ENCODE measurements at places on chromosomes 3 and 15.

DNA sequence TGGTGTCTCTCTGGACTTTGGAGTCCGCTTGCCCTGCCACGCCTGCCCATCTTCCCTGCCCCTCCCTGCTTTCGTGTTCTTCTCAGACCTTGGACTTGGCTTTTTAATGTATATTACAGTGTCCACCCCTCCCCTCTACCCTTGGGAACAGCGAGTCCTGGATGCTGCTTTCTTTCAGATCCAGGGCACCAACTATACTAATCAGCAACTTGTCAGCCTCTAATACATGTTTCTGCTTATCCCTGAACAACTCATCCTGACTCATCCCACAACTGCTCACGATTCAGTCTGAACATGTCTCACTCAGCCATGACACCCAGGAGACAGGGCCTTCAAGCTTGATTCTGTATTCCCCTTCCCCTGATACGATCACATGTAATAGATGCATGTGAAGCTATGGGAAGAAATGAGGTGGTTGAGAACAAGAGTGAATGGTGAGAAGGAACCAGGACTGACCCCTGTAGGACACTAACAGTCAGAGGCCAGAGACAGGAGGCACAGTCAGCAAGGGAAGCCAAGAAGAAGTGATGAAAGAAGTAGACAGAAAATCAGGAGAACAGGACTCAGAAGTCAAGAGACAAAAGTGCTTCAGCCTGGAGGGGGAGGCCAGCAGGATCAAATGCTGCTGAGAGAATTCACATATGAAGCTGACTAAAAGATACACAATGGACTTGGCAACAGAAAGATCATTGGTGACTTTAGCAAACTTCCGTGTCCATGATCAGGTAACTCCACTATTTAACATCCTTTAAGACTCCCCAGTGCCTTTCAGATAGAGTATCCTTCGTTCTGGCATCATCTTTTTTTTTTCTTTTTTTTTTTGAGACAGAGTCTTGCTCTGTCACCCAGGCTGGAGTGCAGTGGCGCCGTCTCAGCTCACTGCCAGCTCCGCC, 35.4 kb downstream of the BCL2L10 start:
- DNase-seq = no peak

DNA sequence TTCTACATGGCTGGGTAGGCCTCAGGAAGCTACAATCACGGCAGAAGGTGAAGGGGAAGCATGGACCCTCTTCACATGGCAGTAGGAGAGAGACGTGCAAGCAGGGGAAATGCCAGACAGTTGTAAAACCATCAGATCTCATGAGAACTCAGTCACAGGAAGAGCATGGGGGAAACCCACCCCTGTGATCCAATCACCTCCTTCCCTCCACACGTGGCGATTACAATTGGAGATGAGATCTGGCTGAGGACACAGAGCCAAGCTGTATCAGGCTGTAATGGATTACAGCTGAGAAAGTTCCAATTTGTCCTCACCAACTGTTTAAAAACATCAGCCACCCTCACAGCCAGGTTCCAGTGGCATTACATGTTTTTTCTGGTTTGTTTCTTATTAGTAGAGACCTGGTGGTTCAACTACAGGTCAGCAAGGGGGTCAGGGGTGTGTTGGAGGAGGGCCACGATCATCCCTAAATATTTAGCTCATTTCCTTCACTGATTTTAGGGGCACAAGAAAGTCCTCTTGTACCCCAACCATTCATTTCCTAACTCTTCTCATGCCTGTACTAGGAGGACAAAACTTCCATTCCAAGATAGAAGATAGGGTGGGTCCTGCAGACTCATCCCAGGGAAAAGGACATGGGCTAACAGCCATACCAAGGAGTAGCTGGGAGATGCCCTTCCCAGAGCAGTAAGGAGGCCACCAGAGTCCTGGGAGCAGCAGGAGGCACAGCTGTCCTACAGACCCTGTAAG, 54.4 kb downstream of the ANXA2 start:
- no peak for DNase-seq

DNA sequence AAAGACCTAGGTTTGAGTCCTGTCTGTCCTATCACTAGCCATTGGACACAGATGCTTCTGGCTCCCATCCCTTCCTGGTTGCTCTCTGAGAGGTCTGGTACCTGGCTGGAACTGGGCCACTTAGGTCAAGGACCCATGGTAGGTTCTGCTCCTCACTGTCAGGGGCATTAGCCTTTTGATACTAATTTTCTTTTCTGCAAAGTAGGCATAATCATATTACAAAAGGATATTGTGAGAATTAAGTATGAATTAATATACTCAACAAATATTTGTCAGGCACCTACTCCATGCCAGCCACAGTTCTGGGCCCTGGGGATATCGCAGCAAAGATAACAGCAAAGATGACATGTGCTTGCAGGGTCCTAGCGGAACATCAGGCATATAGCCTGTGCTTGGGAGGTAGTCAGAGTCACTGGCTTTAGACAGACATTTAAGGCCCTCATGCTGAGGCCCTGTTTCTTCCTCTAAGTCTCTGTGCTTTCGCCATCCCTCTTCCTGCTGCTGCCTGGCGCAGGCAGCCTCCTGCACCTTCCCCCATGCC, 25.6 kb upstream of the LCTL start:
- DNase-seq = no peak

DNA sequence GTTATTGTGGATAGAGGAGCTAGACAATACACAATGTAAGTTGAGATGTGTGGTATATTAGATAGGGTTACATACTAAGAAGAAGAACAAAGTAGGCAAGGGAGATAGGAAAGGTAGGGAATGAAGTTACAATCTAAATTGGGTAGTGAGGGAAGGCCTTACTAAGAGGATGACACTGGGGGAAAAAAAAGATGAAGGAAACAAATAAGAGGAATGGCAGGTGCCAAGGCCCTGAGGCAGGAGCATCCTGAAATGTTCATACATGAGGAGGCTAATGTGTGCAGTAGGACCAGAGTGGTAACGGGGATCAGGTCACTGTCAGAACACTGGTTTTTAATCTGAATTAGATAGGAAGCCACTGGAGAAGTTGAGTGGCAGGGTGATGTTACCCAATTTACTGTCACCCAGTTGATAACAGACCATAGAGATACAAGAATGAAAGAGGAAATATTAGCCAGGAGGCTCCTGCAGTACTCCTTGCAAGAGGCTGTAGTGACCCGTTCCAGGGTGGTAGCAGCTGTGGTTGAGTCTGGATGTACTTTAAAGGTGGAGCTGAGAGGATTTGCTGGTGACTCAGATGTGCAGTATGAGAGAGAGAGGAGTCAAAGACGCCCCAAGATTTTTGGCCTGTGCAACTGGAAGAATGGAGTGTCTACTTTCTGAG, 14.4 kb downstream of the RTP1 start:
- DNase-seq = no peak

Data from CMK (cell line).